ENCODE measurements at places on chromosomes 12 and 14.
A peak's percentile ranks its signal among the peaks of the same experiment; 100 is the strongest.

DNA sequence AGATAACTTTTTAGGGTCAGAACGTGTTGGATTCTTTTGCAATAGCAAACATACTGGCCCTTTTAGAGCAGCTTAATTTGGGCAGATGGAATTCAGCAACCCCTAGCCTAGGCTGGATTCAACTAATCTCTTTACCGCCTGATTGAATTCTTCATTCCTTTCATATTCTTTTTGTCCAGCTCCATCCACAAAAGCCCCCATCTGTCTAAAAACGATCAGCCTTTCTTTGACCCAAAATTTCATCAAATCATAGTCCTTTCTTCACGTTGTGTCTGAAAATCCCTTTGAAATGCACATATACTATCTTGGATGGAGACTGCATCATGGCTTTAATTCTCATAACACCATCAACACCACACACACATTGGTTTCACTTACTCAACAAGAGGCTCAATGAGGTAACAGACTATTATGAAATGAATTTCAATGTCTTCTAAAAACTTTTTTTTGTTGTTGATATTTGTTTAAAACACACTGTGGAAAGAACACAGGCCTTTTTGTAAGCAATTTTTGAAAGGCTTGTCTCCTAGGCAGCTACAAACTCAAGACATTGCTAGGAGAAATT, 128.0 kb upstream of the EEA1 start:
- no peak for DNase-seq

GRCh38 chr14:72743626-72744025, 150.3 kb downstream of the DPF3 start:
- peak; percentile 27 for DNase-seq

GRCh38 chr12:49562233-49562632, 5.7 kb downstream of the MCRS1 start:
- no peak for DNase-seq

DNA sequence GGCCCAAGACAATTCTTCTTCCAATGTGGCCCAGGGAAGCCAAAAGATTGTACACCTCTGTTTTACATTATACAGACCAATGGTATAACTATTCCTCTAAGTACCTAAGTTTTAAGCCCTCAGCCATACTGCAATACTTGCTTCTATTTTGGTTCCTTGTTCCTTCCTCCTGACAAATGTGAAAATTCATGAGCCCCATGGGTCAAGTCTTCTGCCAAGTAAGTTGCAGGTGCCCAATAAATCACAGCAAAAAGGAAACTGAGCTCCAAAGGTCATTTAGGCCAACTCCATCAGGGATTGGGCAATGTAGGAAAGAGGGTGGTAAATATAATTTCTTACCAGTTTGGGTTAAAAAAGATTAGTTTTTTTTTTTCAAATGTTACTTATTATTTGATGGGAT, 57.7 kb upstream of the NPFF start:
- DNase-seq: no peak

- DNase-seq: no peak
These were observed 46.0 kb upstream of the TCL1A start for GRCh38 chr14:95759941-95760340.

DNA sequence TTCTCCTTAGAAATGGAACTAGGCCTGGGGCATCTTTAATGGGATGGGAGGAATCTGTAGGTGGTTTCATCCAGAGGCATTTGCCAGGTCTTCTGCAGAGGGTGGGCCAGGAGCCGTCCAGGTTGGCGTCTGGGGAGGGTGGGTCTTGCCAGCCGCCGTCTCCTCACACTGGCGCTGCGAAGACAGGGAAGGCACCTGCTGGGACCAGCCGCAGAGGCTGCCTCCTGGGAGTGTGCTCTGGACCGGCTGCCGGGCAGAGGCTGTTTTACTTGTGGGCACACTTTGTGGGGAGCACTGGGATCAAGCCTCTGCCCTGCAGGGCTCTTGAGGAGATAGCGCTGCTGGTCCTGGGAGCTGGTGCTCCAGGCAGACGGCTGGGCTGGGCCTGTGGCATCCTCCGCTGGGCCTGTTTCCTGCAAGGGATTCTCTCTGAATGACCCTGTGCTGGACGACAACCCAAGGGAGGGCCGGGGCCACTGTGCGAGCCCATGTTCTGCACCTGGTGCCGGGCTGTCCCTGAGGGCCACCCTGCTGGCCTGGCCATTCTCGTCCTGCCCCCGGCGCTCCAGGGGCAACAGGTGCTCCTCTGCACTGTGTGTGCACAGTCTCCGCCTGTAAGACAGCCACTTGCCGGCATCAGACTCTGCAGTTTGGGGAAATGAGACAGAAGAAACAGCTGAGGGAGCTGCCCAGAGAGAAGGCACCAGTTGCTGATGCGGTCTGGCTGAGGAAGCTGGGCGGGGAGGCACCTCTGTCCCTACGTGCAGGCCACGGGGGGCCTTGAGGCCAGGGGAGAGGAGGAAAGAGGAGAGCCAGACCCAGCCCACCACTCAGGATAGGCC, 10.0 kb upstream of the TEX22 start:
- no peak for DNase-seq

GRCh38 chr12:9910716-9911421, 21.3 kb downstream of the CLEC2A start:
- DNase-seq: no peak

DNA sequence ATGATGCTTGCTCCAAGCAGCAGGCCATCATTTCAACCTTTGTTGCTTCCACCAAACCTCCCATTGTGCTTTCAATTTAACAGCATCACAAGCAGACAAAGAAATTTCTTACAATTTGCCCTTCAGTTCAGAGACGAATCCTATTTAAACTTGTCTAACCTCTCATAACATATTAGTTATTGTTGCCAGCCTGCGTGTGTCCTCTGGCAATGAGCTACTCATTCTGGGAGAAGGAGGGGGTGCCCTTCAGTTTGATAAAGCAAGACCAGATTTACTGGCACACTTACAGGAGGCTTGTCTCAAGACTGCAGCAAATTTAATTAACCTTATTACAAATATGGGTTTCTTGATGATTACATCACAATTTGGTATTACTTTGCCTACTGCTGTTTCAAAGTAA, 203.6 kb upstream of the SOX5 start:
- no peak for DNase-seq
